ENCODE measurements at places on chromosomes 2 and 18.

DNA sequence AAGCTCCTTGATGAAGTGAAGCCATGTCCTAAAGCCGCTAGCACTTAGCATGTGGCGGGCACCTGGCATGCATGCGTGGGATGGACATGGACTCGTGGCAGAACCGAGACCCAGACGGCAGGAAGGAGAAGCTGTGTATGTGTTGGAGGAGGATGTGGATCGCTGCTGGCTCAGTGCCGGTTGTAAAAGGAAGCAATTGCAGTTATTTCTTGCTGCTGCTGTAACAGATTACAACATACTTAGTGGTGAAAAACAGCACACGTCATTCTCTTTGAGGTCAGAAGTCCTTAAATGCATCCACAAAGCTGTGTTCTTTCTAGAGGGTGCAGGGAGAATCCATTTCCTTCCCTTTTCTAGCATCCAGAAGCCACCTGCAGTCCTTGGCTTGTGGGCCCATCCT lies 74.6 kb downstream of the AGAP1 start:
- DNase-seq, result no peak

DNA sequence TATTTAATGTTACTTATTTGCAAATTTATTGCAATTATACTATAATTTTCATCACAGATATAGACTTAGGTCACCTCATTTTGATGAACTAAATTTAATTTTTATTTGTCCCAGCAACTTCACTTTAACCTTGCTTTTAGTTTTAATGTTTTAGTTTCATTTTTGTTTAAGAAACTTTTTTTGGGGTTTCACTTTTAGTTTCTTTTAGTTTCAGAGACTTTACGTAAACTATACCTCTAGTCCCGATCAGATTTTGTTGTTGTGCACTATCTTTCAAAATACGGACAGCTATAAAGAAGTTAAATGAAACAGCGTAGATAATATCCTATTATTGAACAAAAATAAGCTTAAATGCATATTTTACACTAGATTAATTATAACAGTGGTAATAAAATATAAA lies 460.5 kb downstream of the ERBB4 start:
- DNase-seq, result no peak

- no peak for DNase-seq
Observed at GRCh38 chr18:57885931-57886330, 82.8 kb upstream of the ATP8B1 start.

GRCh38 chr2:72864500-72864899 lies 22.7 kb upstream of the SPR start:
- DNase-seq, result no peak

DNA sequence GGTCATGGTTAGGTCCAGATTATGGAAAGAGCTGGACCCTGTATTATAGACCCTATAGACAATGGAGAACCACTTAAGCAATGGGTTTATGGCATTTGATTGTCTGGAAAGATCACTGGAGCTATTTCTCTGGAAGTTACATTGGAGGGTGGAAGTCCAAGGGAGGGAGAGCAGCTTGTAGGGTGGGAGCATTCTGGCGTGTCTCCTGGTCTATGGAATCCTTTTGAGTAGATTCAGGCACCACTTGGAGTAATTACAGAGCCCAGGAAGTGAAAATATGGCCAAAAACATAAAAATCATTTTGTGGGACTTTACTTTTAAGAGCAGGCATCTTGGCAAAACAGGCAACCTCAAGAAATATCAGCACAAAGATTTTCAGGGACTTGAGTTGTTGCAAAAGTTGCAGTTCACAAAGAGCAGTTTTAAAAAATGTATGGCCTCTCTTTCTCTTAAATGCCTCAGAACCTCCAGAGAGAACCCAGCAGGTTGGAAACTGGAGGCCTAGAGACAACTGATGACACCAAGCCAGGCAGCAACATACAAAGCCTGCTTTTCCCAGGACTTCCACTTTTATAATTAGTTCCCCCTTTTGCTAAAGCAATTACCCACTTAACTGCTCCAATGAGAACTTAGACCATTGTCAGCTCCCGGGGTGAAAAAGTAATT lies 331.0 kb downstream of the MYCN start:
- DNase-seq, result no peak

DNA sequence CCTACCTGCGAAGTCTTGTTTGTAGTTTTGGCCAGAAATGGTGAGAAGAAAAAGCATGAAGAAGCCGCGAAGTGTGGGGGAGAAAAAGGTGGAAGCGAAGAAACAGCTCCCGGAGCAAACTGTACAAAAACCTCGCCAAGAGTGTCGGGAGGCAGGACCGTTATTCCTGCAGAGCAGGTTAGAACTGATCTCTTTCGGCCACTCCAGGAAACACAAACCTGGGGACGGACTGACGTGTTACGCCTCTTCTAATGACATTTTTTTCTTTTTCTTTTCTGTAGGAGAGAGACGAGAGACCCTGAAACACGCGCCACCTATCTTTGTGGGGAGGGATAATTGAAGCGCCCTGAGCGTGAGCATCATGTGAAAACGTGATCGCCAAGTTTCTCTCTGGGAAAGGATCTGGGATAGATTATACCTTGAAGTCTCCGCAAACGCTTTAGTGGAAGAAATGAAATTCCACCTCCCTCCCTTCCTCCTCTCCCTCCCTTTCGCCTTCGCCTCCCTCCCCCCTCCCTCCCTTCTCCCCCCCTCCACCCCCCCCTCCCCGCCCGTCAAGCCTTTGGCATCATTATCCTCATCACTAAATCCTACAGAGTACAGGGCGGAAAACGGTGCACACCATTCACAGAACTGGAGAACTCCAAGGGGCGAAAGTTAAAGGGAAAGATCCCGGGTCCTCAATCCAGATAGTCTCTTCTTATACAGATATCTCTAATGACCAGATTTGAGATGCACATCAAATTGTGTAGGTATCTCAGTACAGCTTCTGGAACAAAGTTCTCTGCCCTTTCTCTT lies at the start of gene ZEB2:
TSS of gene ZEB2 (minus strand) at position 186 of the 798 bp plus-strand sequence. CDS start 2,769 bp downstream, outside the sequence.
- no peak for DNase-seq

DNA sequence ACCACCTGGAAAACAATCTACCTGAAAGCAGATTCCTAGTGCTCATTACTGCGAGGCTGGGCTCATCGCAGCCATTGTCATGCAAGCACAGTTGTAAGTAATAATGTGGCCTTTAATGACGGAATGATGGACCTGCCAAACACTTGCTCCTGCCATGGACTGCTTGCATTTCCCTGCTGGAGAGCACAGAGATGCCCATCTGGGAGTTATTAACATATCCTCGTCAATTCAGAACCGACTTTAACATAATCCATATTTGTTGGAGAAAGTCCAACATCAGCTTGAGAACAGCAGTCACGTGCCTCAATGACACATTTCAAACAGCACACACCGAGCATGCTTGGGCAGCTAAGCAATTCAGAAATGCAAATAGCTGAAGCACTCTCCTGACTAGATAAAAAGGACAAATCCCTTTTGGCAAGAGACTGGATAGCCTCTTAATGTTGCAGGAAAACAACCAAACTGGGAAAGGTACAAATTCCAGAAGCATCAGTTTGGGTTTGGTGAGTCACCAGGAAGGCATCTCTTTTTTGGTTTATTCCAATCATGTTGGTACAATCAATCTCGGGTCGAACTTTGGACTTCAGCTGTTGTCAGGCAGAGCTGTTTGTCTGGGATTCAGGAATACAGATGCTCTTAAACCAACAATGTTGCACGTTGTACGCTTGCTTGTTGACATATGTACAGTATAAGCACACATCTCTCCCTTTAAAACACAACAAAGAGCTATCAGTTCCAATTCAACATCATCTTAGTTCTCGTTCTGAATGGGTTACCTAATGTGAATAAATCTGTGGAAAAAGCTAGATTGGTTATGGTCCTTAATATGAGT lies 395.8 kb downstream of the LNPK start:
- DNase-seq, result no peak

GRCh38 chr18:3448838-3449511 lies 997 bp upstream of the TGIF1 start:
- peak; percentile 68 for DNase-seq

GRCh38 chr2:45014831-45015230 lies 5.6 kb upstream of the SIX2 start:
- DNase-seq, result no peak

GRCh38 chr2:141611-142010 lies 95.3 kb upstream of the FAM110C start:
- no peak for DNase-seq

GRCh38 chr2:235171550-235172031 lies 219.8 kb downstream of the SH3BP4 start:
- no peak for DNase-seq

GRCh38 chr18:30748541-30748940 lies 294.0 kb downstream of the DSC3 start:
- DNase-seq, result no peak

GRCh38 chr2:162113776-162114168 lies 38.3 kb downstream of the GCG start:
- DNase-seq, result no peak

GRCh38 chr2:66521291-66521922 lies 86.5 kb downstream of the MEIS1 start:
- no peak for DNase-seq

GRCh38 chr2:105087273-105087672 lies 49.4 kb downstream of the MRPS9 start:
- DNase-seq, result no peak

- DNase-seq, result no peak
Observed at GRCh38 chr2:108325756-108326155, 37.1 kb downstream of the SULT1C2 start.

DNA sequence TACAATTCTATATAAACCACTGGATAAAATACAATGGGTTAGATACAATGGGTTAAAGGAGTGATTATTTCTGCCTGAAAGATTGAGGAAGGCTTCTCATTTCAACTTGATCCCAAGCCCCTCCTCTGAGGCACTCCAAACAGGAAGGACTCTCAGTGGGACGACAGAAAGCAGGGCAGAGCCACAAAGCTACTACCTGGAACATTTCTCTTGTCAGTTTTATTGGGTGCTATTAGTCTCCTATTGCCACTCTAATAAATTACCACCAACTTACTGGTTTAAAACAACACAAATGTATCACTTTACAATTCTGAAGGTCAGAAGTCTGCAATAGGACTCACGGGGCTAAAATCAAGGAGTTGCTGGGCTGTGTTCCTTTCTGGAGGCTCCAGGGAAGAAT lies 146.7 kb downstream of the MREG start:
- DNase-seq, result no peak

DNA sequence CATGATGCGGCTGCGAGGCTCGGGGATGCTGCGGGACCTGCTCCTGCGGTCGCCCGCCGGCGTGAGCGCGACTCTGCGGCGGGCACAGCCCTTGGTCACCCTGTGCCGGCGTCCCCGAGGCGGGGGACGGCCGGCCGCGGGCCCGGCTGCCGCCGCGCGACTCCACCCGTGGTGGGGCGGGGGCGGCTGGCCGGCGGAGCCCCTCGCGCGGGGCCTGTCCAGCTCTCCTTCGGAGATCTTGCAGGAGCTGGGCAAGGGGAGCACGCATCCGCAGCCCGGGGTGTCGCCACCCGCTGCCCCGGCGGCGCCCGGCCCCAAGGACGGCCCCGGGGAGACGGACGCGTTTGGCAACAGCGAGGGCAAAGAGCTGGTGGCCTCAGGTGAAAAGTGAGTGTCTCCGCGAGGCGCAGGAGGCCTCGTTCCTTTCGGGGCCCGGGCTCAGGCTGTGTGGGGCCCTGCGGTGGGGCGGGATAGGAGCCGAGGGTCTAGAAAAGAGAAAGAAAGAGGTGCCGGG lies 520 bp downstream of the GLS start:
- DNase-seq, result no peak

GRCh38 chr2:241794250-241794823 lies 14.7 kb upstream of the NEU4 start:
- DNase-seq, result no peak

DNA sequence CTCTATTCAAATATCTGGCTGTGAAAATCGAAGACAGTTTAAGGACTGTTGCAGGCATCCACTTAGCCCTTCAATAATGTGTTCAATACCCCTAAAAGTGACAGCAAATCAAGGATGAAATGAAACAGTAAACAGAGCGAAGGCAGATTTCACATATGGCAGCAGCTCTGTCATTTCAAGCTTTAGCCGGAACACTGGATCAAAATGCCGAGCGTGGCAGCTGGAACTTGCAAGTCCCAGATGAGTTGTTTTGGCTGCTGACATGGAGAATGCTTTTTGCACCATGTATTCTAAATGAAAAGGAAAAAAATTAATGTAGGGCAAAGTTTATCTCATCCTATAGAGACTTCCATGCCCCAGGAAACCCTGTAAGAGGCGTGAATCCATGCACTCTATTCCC lies 18.0 kb downstream of the LRRC30 start:
- DNase-seq, result no peak

- DNase-seq, result no peak
Observed at GRCh38 chr2:99707592-99707991, 217.8 kb upstream of the REV1 start.

- DNase-seq, result no peak
Observed at GRCh38 chr2:99982744-99983143, 159.6 kb downstream of the AFF3 start.

DNA sequence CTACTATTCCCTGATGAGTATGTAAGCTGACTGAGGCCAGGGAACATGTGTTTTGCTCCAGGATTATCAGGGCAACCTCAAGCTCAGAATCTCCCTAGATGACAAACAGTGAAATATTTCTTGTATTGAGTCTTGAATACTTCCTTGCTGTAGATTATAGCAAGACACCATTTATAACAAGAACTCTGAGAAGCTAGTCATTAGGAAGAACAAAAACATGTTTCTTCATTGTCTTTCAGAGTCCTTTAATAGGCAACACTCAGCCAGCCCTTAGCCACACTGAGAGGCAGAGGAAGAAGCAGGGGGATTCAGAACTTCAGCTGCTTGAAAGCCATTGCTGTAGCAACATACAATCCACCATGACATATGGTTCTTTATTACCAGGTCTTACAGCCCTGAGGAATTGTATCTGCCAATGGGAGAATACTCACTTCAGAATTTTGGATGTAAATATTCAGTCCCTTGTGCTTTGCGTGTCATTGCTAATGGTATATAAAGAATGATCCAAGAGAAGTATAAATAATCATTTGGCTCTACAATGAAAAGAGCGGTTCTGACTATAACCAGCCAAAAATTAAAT lies 117.5 kb upstream of the NCKAP5 start:
- DNase-seq, result no peak

DNA sequence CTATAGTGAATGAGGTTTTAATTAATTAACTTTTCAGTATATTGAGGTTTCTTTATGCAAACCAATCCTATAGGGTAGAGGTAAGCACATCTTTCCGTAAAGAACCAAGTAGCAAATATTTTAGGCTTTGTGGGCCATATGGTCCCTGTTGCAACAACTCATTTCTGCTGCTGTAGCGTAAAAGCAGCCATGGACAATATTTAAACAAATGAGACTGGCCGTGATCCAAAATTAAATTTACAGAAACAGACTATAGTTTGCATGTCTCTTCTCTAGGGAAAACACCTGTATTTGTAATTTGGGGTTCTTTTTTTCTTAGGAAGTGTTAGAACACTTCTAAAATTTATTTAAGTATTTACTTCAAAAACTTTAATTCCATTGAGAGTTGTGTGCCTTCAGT lies 104.3 kb downstream of the KYNU start:
- no peak for DNase-seq

- no peak for DNase-seq
Observed at GRCh38 chr18:64699081-64699480, 550.2 kb upstream of the LINC00305 start.

DNA sequence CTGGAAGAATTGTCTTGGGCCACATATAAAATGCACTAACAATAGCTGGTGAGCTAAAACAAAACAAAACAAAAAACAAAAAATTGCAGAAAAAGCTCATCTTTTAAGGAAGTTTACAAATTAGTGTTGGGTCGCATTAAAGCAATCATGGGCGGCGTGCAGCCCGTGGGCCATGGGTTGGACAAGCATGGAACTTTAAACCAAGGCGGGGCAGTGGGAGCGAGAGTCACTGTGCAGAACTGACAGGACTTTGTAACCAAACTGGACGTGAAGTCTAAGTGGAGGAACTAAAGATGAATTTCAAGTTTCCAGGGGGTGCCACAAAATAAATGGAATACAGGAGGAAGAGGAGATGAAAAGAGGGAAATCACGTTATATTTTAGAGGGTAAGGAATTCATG lies 80.7 kb downstream of the PSMG2 start:
- no peak for DNase-seq

All from activated CD4-positive, CD25-positive, alpha-beta regulatory T cell (primary cell).